NCI-H2081 treated with DMSO at 0.1 percent for 48 hours (cell line): ENCODE measurements at places on chromosomes 5 and 9.

- no peak for DNase-seq
These were observed 17.9 kb downstream of the ZNF462 start for GRCh38 chr9:106880863-106881262.

DNA sequence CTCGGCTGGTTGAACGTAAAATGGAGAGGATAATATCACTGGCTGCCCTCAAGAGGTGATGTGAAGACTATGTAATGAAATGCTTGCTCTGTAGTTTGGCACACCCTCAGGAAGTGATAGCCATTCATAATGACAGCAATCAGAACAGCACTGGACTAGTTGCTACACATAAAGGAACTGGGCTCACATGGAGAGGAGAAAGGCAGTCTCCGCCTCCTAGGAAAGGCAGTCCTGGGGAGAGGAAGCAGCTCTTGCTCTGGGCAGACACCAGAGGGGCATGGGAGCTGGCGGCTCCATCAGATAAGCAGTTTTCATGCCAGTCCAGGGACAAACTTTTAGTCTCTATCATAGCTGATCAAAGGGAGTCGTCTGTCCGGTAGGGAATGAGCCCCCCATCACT is 46.9 kb downstream of the ARHGEF37 start:
- DNase-seq, result no peak

GRCh38 chr5:16446993-16447392 is 18.6 kb downstream of the ZNF622 start:
- DNase-seq, result no peak

DNA sequence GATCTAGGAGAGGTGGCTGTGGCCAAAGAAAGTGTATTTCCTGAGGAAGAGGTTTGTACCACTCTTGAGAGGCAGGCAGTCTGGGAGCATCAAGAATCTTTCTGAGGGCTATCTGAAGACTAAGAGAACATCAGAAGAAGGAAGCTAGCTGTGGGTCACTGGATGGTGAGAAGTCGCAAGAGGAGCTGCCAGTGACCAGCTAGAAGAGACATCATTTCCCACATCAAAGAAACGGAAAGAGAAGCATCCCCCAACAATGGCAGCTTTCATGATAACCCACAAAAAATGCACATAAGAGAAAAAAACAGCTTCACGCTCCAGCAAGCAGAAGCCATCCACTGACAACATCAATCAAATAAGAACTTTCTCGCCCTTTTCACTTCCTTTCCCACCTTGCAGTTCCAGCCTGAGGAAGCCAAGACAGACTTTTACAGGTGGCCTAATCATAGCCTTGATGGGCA is 25.0 kb upstream of the CEP78 start:
- no peak for DNase-seq

DNA sequence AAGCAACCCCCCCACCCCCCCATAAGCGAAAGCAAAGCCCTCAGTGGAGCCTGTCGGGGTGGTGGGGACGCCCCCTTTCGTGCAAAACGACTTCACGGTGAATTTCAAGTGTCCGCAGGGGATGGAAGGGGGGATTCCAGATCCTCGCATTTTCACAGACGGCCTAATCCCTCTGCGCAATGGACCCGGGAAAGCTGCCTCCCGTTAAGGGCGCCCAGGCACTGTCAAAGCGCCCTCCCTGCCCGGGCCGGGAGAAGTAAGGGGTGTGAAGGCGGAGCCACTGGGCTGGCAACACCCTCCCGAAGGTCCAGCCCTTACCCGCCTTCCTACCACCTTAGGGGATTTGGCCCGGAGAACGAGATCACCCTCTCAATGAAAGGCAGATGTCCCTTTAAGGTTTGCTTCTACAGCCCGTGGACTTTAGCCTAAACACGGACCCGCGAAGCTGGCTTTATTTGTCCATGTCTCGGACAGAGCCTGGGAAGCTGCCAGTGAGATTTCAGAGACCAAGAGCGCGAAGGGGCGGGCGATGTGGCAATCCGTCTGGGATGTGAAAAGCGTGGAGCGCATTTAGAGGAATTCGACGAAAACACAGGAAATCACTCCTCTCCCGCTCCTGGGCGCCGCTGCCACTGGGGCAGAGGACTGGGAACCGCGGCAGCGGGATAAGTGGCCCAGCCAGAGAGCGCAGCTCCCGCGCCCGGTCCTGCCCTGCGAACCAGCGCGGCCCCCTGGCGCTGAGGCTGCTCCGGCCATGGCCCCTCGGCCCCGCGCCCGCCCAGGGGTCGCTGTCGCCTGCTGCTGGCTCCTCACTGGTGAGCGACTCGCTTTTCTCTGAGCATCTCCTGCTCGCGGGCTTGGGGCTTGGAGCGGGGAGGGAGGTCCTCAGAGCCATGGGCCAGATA is at the start of the genes ITGA1 and PELO:
Gene ITGA1, plus strand, starts transcription at position 317 of the 905 bp plus-strand sequence. Its CDS starts 438 bp downstream, at position 755.
Gene PELO, plus strand, starts transcription at position 317 of the 905 bp plus-strand sequence. CDS start 12,479 bp downstream, outside the sequence.
- DNase-seq, result no peak

DNA sequence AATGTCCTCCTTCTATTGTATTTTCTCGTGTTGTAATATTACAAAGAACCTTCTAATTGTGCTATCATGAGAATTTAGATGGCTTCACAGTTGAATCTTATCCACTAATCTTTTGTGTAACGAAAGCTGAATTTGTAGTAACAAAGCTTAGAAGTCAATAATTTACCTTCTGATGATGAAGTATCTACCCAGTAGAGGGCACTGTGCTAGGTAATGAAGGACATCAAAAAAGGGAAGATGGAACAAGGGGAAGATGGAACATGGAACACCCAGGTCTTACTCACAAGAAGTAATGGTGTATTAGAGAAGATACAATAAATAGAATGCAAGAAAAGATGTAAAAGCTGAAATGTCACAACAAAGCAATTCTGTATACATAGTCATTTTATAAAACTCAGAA is 131.0 kb upstream of the CCNG1 start:
- no peak for DNase-seq

- DNase-seq, result no peak
These were observed 28.1 kb downstream of the ANKHD1 start for GRCh38 chr5:140429724-140430123.

GRCh38 chr9:131982671-131983239 is 96.9 kb downstream of the MED27 start:
- DNase-seq, result no peak

- no peak for DNase-seq
These were observed 45.7 kb downstream of the ITGA2 start for GRCh38 chr5:53034832-53035231.

GRCh38 chr5:89847743-89848142 is 561.8 kb downstream of the CETN3 start:
- no peak for DNase-seq

DNA sequence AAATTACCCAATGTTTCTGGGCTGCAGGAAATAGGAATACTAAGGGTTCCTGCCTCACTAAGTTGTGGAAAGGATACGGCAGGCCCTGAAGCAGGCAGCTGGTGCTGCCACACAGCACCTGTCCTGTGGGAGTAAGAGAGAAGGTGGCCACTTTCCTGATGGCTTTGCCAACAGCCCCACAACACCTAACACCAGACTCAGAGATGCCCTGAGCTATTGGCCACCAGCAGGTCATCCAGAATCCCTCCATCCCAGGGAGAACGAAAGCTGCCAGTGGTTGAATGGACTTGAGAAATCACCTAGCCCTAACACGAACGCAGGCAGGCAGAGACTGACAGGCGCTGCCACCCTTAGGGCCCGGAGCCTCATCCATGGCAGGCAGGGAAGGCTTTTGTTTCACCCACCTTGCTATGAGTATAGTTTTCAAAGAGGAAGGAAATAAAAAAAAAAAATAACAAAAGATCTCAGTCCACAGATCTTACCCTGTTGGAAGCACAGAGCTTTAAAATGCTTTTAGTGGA is 82.2 kb downstream of the DCP2 start:
- DNase-seq, result no peak

DNA sequence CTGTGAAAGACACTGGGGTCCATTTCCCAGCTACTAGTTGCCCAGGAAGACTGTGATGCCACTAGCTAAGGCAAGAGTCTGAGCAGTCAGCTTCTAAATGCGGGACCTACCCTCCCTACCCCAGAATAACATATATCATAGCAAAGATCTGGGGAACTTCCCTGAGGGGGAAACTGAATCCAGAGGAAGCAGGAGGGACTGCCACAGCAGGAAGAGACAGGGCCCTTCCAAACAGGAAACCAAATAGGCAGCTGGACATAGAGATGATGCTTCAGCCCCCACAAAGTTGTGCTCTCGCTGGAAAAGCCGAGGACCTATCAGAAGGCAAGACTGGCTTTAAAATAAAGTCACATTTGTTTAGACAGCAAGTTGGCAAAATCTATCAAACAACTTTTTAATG is 51.1 kb downstream of the KLHL3 start:
- no peak for DNase-seq

DNA sequence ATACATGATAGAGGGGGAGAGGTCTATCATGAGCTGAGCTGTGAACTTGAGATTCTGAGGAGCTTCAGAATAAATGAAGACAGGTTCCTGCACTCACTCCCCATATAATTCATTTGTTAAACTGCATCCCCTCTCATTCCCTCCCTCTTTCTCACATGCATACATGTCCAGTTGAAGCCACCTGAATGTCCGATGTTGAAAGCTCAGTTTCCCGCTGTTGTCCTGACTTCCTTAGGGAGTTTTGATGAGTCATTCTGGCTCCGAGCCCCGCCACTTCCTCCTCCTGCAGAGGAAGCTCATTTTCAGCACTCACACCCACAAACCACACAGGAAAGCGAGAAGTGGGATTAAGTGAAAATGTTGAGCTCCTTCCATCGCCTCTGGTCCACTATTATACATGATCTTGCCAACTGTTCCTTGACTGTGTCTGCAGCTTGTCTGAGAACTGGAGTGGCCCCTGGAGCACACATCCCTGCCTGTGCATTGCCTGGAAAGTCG is 121.2 kb downstream of the CEMIP2 start:
- no peak for DNase-seq

GRCh38 chr5:170145462-170145861 is 39.8 kb downstream of the FOXI1 start:
- no peak for DNase-seq

DNA sequence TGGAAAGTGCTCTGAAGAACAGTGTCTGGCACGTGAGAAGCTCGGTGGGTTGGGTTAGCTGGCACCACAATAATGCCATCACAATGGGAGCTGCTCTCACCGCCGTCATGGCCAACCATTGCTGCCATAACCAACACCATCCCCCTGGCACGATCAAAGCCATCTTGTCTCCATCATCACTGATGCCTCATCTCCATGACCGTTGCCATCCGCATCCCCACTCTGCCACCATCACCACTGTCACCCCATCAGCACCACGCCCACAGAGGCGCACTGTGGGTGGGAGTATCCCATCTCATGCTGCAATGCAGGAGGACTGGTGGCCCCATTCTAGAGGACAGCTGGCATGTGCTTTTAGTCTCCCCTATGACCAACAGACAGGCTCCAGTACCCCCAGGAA is 23.7 kb downstream of the NR5A1 start:
- no peak for DNase-seq

DNA sequence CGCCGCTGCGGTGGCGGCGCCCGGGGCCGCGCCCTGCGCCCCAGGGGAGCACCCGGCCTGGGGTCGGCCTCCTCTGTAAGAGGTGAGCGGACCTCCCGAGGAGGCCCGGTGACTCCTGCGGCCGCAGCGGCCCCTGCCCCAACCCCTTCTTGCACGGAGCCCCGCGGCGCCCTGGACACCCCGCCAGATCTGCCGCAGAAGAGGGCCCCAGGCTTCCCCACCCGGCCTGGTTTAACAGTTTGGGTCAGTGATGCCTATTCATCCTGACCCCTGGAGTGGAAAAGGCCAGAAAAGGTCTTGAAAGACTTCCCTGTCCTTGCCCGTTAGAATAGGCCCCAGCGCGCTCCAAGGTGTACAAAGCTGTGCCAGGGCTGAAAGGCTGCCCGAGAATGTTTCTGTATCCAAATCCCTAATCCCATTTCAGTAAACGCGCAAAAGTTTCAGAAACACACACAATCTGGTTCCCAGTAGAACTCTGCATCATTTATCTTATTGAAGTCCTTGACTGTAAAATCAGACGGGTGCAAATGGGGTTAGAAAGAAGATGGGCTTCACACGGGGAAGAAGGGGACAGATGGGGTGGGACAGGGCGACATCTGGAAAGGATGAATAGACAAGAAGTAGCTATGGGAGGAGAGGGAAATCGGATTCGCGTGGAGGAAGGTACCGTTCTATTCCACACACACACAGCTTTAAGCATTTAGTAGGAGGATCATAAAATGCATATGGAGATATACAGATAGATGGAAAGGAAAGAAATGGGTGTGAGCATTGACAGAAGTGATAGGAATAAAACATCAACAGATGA is 1.1 kb upstream of the SSBP2 start:
- DNase-seq, result no peak

DNA sequence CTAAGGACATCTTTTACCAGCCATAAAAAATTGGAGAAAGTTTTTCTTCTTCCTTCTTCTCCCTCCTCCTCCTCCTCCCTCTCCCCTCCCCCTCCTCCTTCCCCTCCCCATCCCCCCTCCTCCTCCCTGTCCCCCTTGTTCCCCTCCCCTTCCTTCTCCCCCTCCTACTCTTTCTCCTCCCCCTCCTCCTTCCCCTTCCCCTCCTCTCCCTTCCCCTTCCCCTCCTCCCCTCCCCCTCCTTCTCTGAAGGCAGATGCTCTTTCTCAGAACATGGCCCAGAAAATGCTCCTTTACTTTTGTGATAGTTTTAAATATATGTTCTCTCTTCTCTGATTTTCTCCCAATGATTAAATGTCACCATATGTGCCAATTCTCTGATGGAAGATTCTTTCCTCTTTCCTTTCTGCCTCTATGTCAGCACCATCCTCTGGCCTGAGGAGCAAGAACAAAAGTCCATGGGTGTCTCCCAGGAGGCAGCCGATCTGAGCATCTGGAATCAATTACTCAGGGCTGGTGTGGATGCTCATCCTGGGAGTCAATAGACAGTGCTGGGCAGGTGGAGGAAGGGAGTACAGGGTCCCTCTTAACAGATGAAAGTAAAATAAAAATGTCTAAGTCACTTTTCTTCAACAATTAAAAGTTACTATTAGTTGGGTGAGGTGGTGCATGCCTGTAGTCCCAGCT is 63.0 kb upstream of the GNA14 start:
- no peak for DNase-seq

DNA sequence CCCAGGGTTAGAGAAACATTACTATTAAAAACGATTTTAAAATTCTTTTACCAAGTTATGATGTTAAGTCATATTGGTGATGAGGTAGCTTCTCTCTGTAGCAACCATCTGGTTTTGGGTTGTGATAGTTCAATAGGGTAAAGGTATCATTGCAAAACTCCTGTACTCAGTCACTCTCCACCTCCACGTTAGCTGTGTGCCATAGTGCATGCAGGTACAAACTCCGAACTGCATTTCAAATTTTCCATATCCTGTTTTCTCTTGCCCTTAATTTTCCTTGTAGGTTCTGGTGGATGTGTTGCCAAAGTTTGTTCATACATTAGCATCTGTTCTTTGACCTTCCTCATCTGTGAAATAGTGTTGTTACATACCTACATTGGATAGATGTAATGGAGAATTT is 53.1 kb upstream of the ARRDC3 start:
- DNase-seq, result no peak

- DNase-seq, result no peak
These were observed 14.6 kb upstream of the ARSI start for GRCh38 chr5:150317048-150318003.
